ENCODE measurements at places on chromosomes 2 and 18.

GRCh38 chr2:85015653-85016360 is 44.8 kb downstream of the KCMF1 start:
- DNase-seq = no peak

- DNase-seq = no peak
Observed at GRCh38 chr2:176647325-176648165, 378.3 kb downstream of the MTX2 start.

DNA sequence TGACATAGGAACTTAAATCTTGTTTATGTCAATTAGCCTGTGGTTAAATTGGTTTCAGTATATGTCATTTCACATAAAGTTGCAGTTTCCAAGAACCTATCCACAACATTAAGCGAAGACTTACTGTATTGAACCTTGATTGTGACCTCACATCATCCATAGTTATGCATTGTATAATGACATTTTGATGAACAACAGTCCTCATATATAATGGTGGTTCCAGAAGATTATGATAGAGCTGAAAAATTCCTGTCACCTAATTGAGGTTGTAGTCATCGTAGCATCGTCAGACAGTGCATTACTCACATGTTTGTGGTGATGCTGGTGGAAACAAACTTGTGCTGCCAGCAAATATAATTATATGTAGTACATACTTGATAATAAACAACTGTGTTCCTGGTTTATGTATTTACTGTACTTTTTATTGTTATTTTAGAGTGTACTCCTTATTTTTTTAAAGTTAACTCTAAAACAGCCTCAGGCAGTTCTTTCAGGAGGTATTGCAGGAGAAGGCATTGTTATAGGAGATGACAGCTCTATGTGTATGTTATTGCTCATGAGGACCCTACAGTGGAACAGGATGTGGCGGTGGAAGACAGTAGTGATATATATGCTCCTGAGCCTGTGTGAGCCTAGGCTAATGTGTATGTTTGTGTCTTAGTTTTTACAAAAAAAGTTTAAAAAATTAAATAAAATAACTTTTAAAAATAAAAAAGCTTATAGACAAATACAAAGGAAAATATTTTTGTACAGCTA is 56.6 kb downstream of the UBE2E3 start:
- DNase-seq = no peak

GRCh38 chr18:3329471-3329870 is 67.5 kb downstream of the MYL12B start:
- DNase-seq = peak; percentile 95

GRCh38 chr18:9617006-9617542 is 2.7 kb upstream of the PPP4R1 start:
- DNase-seq = no peak

DNA sequence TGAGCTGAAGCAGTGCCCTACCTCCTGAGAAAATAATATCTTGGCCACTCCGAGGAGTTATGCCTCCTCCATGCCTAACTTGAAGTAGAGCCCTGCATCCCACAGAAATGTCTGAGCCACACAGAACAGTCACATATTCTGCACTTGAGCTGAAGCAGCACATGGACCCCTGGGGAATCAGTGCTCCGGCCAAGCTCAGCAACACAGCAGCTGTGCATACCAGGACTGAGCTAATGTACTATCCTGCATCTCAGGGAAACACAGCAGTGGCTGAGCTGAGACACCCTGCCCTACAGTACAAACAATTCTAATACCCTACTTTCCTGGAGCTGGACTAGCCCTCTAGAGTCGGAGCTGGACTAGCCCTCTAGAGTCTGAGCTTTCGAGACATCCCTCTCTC is 166.9 kb downstream of the ZNF516 start:
- no peak for DNase-seq

- DNase-seq = no peak
Observed at GRCh38 chr2:229163893-229164292, 107.2 kb downstream of the PID1 start.

GRCh38 chr18:35192415-35192814 is 48.4 kb upstream of the ZNF397 start:
- DNase-seq = no peak

DNA sequence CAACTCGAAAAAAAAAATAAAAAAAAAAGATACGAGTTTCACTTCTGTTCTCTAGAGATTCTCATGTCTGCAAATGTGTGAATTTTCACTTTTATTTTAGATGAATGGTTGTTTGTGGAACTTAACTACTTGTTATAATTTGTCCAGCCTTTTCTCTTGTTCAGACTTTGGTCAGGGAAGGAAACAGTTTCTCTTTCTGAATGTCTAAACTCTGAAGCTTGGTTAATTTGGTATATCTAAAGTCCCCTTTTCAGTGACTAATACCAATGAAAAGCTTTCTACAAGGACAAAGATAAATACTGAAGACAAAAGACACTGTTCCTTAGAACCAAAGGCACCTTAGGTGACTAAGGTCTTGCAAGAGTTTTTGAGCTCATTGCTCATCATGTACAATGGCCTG is 144.4 kb upstream of the PIEZO2 start:
- DNase-seq = no peak

- no peak for DNase-seq
Observed at GRCh38 chr2:11698009-11698922, 28.3 kb upstream of the NTSR2 start.

- DNase-seq = no peak
Observed at GRCh38 chr18:22314001-22314400, 103.7 kb downstream of the CTAGE1 start.

All from mesendoderm (in vitro differentiated cells).